ENCODE measurements at places on chromosomes 6 and 20.
A peak's percentile ranks its signal among the peaks of the same experiment; 100 is the strongest.

DNA sequence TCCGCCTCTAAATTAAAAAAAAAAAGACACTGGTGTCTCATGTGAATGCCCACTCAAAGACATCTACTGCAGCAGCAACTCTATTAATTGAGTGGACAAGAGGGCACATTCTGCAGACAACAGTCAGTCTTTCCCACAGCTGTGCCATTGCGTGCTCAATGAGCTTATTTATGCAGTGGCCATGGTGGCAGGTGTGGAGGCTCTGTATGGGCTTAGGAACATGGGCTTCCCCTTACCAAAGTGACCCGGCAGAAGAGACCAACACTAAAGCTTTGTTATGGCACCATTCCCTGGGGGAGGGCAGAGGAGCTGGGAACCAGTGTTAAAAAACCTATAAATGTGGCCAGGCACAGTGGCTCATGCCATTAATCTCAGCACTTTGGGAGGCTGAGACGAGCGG is 4.2 kb upstream of the VAPB start:
- DNase-seq, result no peak

DNA sequence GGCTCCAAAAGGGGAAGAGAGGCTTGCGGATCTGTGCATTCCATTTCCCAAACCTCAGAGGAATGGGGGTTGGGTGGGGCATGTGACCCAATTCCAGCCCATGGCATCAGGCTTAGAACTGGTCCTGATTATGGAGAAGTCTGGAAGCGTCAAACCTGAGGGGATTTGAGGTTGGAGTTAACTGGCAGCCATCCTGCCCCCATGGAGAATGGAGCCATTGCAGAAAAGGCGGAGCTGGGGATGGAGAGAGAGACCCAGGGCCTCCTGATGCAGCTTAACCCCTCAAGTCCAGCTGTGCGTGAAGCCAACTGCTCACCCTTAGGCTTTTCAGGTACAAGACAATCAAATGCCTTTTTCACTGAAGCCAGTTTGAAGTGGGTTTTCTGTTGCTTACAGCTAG is 9.9 kb upstream of the SDCBP2 start:
- DNase-seq, result no peak

DNA sequence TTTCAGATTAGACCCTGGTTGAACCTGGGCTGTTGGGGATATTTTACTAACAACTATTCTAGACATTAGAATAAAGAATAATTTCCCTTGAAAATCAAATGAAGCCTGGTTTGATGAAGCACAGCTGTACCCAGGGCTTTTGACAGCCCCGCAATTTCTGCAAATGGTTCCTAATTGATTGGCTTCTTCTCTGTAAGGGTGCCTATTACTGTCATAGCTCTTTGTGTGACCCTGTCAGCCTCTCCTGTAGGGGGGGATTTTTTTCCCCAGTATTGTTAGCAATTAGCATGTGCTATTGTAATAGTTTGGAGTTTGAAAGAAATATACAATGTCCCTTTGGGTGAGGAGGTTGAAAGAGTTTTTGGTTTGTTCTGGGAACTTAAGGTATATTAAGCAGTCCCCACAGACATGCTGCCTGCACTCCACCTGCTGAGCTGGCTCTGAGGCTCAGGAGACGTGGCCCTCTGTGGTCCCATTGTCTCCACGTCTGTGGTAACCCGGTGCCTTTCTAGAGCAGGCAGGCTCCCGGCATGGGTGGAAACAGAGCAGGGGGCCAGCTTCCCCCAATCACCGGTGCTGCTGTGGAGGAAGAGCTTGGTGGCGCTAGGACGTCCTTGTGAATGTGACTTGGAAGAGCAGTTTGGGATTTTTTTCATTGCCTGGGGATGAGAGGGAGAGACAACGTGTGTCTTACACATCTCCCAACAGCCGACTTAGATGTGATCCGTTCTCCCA is 47.3 kb upstream of the CLDN20 start:
- DNase-seq, result no peak

- no peak for DNase-seq
These were observed 6.0 kb downstream of the TAP2 start for GRCh38 chr6:32832535-32832934.

DNA sequence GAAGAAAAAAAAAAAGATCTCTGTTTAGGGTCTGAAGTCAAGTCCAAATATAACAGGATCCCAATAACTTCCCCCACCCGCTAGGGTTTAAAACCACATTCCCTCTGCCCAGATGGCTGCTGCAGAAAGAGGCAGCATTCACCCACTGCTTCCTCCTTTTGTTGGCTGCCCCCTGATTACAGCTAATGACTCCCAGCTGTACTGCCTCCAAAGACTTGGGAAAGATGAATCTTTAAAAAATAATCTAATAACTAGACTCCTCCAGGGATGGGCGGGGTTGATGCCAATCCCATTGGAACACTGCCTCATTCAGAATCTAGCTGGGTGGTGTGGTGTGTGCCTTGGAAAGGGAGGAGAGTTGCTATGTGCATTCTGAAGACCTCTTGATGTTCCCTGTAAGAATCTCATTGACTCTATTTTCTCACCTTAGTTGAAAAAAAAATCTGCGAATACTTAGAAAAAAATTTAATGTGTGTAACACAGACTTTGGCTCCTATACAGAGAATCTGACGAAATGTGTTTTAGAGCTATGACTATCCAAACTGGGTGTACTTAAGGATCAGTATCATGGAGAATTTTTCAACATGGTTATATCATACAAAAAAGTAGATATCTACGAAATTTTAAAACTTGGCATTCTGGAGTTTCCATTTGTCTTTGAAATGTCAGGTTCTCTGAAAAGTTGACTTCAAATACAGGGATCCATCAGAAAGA is 174.0 kb downstream of the RNF144B start:
- no peak for DNase-seq

DNA sequence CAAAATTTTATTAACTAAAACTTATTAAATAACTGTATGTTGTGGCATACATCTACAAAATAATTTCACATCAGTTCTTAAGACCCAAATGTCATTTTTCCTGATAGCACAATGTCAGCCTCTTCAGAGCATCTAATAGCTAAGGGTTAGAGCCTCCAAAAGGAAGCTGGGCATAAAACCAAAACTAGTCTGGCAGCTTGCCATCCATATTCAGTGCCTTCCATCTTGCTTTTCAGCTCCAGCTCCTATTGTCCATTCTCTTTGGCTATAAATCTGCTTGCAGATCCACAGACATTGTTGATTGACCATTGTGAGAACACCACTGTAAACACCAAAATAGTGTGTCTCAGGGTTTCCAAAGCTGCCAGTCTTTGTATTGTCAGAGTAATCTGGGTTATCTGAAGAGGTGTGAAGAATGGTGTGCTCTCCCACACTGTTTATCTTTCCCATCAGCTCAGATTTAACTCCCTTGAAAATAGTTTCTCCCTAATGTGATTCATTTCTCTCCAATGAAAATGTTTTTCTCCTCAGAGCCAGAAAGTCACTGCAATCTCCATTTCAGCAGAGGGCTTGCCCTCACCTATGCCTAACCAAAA is 154.8 kb upstream of the KCNQ5 start:
- no peak for DNase-seq

DNA sequence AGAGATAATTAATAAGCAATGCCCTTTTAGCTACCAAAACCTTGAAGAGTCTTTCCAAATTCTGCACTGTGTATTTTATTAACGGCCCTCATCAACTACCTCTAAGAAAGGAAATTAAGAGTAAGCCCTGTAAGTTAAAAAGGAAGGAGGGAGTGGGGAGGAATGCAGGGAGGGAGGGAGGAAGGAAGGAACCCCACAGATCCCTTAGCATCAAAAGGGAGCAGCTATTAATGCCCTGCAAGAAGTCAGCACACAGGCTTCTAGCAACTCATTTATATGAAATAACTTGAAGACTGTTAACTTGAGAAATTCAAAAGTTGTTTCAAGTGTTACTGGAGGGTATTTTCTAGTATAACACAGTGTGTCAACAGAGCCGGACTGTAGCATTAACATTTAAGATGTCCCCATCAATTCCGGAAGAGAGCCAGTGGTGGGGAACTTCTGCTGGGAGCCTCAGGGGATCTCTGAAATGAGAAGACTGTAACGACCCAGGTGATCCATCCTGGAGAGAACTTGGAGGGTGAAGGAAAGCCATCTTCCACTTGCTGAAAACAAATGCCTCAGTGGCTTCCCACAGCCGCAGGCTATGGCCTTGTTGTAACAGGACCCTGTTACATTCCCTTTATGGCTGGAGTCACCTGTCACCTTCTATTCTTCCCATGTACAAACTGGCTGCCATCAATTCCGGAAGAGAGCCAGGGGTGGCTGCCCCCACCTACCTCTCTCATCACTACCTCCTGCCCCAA is 33.2 kb downstream of the SLC22A23 start:
- DNase-seq, result no peak

- peak; percentile 41 for DNase-seq
These were observed 249.4 kb downstream of the ATXN1 start for GRCh38 chr6:16511723-16512489.

DNA sequence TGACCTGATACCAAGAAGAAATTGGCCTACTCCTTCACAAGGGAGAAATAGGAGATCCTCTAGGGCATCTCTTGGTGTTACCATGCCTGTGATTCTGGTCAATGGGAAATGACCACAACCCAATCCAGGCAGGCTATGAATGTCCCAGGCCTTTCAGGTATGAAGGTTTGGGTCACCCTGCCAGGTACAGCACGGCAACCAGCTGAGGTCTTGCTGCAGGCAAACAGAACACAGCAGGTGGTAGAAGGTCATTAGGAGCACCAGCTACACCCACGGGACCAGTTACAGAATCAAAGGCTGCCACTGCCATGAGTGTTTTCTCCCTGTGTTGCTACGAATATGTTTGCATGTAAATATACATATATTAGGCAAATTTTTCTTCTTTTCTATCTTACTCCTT is 202.3 kb downstream of the ERMARD start:
- no peak for DNase-seq
